Caco-2 (cell line): ENCODE measurements at places on chromosomes 16 and 17. TPM values are rescaled to one million over a fixed set of nuclear protein-coding genes. Genes with fewer than 3 reads are reported as not detected.

DNA sequence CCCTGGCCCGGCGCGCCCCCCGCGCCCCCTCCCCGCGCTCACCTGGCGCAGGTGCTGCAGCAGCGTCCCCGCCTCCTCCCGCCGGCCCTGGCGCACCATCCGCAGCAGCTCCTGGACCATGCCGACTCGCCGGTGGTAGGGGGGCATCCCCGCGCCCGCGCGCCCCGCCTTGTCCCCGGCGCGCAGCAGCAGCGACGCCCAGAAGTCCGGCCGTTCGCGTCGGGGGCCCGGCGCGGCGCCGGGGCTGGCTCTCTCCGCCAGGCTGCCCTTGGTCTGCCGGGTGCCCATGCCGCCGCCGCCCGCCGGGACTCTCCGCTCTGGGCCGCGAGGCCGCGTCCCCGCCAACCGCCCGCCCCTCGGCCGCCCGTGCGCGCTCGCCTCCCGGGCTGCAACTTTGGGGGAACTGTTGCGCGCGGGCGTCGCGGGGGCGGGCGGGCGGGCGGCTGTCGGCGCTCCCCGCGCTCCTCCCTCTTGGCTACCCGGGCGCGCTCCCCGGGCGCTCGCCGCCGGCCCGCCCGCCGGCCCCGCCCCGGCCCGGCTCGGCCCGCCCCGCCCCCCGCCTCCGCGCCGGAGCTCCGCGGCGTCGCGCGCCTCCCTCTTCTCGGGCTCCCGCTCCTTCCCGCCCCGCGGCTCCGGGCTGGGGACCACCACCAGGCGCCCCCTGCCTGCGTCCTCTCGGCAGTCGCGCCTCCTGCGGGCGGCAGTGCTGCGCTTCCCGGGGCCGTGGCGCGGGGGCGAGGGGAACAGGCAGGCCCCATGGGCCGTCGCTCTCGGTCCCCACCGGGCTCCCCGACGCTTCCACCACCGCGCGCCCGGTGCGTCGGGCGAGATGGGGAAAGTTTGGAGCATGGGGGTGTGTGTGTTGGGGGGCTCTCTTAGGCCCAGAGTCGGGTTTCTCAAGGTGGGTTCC, at the start of gene LRRC75A:
Gene LRRC75A (minus strand): TSS at position 491 of the 910 bp plus-strand sequence. CDS start 203 bp downstream, at position 288.
- peak; percentile 68 for DNase-seq

DNA sequence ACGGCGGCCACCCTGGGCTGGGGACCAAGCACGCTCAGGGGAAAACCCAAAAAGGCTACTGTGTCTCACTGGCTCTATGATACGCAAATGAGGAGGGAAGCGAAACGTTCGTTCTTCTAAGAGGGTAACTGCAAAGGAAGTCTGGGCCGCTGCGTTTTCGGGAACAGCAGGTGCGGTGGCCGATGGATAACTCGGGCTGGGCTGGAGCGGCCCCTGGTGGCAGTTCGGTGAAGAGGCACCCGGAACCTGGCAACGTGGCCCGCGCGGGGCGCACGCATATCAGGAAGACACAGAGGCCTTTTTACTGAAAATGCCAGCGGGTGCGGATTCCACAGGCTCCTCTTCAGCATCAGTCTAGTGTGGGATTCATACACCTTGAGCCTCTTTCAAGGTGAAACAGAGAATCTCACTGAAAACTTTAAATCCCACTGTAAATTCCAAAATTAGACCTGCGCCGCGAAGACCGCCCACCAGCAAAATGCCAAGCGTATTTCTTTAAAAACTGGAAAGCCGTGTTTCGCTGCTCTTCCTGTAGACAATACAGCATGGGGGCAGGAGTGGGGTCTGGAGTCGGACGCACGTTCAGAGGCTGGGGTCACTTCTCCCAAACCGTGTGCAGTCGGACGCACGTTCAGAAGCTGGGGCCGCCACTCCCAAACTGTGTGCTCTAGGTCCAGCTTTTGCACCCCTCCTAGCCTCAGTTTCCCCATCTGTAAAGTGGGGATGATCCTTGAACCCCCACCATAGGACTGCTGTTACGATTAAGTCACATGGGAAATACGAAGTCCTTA, 44.4 kb upstream of the METTL9 start:
- peak; percentile 86 for DNase-seq

DNA sequence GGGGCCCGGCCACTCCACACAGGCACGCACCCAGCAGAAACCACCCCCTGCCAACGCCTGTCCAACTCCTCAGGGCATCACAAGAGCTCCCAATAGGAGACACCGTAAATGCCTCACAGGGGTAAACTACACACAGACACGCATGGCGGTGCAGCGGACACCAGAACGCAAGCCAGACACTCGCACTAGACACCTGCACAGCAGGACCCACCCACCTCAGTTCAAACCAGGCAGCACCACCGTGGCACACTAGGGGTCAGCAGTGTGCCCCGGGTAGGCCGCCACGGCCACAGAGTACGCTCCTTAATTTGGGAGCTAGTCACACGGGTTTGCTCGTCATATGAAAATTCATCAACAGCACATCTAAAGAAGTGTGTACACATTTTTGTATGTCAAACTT, 3.4 kb downstream of the SLC38A10 start:
- DNase-seq = no peak

The NPB gene
- total RNA-seq = 0.37 and 0.68 TPM in 2 replicates
